Stimulated activated CD4-positive, alpha-beta T cell treated with anti-CD3 and anti-CD28 coated beads, Interleukin-2, amount 100 ng/mL, for 48 hours (primary cell): ENCODE measurements at places on chromosomes 6 and 20.

DNA sequence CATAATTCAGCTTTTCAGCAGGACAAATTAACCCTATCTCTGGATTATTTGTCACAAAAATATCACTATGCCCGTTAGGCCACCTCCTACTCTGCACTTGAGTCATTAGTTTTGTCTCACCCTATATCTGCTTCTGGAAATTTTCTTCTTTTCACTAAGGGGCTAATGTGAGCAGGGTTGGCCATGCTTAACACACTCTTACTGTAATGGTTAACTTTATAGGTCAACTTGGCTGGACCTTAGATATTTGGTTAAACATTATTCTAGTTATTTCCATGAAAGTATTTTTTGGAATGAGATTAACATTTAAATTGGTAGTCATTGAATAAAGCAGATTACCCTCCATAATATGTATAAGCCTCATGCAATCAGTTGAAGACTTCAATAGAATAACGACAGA lies 394.6 kb upstream of the PTCHD4 start:
- no peak for DNase-seq

DNA sequence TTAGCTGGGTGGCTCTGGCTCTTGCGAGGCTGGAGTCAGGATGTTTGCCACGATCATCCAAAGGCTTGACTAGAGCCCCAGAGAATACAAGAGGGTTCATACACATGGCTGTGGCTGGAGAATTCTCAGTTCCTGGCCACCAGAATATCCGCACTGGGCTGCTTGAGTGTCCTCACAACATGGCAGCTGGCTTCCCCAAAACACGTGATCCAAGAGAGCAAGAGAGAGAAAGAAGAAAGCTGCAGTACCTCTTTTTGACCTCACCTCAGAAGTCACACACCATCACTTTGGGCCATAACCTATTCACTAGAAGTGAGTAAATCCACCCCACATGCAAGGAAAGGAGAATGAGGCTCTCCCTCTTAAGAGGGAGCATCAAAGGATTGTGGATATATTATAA lies 21.5 kb upstream of the BPIFB1 start:
- DNase-seq: no peak

GRCh38 chr20:48008850-48009515 lies 223.7 kb upstream of the SULF2 start:
- DNase-seq: no peak

DNA sequence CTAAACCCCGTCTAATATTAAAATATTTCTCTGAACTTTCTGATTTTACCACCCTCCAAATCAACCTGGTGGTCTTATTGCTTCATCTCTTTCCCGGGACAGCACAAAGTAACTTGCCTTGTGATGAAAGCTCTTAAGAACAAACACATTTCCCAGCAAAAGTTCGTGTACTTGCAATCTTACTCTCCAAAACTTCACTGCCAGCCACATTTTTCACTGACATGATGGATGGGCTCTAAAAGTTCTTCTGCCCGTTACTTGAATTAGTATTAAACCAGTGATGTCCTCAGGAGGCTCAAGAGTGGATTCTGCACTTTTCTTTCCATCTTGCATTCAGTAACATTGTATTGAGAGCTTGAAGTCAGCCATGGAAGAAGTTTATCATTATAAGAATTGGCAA lies 731.6 kb upstream of the GJE1 start:
- DNase-seq: no peak

DNA sequence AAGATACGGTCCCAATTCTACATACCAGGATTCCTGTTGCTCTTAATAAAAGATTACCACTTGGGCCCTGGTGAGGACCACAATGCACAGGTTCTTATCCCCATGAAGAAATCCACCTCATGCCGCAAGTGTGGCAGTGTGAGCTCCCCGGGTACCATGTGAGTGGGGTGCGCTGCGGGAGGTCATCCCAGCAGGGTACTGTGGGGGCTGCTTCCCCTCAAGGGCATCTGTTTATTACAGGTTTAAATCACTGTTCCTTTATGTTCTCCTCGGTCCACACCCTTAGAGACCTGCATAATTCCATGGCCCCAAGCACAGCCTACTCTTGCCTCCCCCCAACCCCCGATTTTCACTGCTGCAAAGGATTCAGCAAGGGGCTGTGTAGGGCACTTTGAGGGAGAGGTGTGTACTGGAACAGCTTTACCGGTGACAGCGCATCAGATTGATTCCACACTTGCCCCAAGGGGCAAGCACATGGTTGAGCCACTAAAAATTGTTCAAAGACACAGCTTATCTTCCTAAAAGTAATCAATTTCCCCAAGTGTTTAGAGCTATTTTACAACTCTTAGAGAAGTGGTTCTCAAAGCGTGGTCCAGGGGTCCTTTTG lies 6.2 kb downstream of the DIDO1 start:
- no peak for DNase-seq

GRCh38 chr6:139855671-139856311 lies 481.3 kb upstream of the CITED2 start:
- no peak for DNase-seq

DNA sequence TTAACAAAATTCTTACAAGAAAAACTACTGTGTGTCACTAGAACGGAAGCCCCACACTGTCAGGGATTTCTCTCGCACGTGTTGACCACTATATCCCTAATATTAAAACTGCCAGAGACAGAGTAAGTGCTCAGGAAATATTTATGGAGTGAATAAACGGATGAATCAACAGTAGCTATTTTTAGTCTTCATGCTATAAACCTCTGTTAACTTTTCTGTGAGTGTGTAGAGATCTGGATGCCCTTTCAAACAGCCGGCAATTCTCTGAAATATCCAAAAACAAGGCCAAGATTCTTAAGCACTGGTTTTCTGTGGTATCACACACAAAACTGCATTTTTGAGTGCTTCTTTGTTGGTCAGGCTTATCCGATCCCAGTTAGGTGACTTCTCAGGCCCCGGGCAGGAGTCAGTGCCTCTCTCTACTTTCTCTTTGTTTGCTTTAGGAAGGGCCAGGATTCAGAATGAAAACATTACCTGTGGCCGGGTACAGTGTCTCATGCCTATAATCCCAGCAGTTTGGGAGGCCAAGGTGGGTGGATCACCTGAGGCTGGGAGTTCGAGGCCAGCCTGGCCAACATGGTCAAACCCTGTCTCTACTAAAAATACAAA lies 15.7 kb downstream of the ATP9A start:
- DNase-seq: no peak

DNA sequence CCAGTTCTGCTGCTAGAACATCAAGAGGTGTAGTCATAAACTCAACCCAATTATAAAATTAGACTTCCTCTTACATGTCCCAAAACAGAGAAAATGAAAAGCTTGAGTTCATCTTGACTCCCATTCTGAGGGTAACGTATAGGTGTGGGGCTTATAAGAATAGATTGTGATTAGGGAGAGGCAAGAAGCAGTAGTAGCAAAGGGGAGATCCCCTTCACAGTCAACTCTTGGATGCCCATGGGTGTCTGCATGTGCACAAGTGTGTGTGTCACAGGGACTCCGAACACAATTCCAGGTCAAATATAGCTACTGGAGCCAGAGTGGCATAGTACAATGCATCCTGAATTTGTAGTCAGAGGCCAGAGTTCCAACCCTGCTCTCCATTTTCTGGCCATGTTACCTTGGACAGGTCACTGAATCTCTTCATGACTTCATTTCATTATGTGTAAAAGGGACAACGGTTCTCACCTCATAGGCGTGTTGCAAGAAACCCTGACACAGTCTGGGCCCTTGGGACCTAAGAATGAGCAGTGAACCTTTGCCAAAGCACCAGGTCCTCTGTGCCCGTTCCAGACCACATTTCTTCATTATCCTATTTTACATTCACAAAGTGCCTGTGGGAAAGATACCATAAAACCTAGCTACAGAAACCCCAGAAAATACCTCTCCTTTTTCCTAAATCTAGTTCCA lies 11.8 kb downstream of the GSTA4 start:
- DNase-seq: no peak

DNA sequence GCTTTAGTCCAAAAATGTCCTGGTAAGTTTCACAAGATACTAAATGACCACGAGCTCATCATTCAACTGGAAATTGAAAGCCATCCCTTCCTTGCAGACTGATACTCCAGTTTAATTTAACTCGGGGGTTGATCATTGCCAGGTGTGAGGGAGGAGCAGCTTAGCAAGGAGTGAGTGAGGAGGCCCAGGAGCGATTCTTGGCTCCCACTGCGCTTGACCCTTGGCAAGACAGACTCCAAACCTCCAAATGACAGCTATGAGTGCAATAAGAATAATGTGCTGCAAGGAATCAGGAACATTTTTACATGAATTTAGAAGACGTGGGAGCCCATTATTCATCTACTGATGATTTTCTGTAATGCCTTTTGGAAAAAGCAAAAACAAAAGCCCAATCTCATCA lies 64.9 kb downstream of the LAMA4 start:
- no peak for DNase-seq

- no peak for DNase-seq
These were observed 4.1 kb downstream of the PNPLA1 start for GRCh38 chr6:36273802-36274514.

GRCh38 chr20:37564388-37565133 lies 36.9 kb upstream of the BLCAP start:
- DNase-seq: peak; percentile 60
